Fibroblast of the aortic adventitia (primary cell): ENCODE measurements at places on chromosomes 3 and 15.

DNA sequence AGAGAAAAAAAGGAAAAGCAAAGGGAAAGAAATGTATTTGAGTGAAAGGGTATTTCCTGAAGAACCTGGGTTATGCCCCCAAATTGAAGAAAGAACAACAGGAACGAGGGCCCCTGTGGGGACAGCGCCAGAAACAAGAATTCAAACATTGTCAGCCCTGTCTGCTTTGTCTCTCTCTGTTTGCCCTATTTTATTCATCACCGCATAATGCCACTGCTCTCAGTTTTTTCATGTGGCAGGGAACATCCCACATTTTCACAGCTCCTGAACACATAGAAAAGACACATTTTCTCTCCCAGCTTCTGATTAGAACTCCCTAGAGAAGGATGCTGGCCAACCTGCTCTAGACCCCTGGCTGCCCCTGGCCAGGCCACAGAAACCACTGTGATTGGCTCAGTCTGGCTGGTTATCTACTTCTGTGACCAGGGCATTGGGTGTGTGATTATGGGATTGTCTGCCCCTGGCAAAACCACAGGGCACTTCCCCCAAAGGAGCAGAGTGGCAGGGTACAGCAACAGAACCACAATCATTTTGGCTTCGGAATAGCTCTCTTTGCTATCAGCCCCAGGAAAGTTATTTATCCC, 31.3 kb upstream of the CCDC54 start:
- no peak for DNase-seq

GRCh38 chr15:70101459-70102113, 3.9 kb upstream of the TLE3 start:
- peak; percentile 79 for DNase-seq

- DNase-seq: no peak
These were observed 31.3 kb upstream of the MEIS2 start for GRCh38 chr15:37131621-37132020.

DNA sequence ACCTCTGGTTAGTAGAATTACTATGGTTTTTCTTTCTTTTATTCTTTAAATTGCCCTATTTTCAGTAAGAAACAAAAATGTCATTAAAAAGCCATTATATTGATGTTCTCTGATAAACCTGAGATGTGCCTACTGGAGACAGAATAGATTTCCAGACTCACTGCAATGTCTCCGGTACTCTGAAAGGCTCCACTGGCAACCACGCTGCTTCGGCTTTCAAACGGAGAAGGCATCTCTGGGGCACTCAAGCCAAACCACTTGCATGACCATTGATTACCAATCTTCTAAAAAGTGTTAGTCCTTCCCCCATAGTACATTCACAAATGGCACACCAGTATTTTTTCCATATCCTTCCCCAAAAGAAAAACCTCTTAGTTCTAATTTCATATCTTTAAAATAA, 82.6 kb downstream of the CBLB start:
- no peak for DNase-seq

GRCh38 chr3:88773766-88774165, 333.7 kb upstream of the EPHA3 start:
- DNase-seq: no peak

DNA sequence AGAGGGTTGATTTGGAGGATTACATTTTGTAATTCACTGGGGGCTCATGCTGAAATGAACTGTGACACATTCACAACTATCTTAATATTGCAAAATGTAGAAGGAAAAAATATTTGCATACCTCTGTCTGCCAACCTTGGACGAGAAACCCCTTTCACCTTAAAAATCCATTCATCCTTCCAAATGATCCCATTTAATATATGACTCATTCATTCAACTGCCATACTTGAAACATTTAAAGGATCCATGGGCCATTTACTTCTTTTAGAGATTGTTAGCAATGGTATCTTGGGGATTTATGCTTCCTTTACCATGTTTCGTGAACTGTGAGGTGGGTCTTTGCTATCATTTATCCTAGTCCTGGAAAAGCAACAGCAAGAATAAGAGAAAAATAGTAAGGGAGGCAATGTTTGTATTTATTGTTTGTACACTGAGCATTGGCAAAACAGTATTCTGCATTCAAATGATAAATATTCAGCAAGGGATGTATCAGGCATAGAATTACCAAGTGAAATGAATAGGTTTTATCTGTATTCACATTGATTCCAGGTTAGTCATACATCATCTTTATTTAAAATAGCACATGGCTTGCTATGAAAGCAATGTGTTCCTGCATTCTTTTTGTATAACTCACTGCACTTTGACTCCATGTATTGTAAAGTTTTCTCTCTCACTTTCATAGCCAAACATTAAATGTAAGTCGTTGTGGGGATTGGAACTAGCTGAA, 378.1 kb downstream of the NSUN3 start:
- peak; percentile 89 for DNase-seq
